ENCODE measurements at places on chromosomes 2 and 18.

DNA sequence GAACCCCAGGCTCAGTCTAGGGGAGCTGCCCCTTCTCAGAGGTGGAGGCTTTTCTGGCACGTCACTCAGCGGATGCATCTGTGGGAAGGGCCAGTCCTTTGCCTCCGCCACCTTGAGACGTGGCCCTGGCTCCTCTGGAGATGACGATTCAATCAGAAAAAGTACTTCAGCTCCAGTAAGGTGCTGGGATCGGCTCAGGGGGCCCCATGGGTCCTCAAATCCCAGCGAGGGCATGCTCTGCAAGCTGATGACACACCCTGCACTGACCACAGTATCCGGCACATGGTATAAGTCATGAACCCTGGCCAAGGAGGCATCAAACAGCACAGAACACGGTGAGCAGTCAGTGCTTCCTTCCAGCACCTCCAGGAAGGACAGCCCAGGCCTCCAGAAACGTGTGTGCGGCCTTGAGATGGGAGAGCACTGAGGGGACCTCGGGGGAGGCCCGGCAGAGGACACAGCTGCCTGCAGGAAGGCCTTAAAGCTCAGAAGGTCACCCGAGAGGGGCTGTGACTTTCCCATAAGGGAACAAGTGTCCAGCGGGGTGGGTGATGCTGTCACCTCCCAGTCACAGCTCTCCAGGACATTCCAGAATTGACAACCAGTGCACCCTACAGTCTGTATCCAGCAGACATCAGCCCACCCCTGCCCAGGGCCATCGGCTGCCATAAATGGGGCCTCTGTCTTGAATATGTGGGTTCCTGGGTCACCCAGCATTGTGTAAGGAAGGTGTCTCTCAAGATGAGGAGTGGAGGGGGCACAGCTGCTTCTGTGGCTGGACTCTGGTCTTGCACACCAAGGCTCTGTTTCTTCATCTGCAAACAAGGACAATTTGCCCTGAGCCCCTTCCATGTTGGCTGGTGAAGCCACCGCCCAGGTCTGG is 205.8 kb downstream of the NDUFA10 start:
- DNase-seq, result no peak

DNA sequence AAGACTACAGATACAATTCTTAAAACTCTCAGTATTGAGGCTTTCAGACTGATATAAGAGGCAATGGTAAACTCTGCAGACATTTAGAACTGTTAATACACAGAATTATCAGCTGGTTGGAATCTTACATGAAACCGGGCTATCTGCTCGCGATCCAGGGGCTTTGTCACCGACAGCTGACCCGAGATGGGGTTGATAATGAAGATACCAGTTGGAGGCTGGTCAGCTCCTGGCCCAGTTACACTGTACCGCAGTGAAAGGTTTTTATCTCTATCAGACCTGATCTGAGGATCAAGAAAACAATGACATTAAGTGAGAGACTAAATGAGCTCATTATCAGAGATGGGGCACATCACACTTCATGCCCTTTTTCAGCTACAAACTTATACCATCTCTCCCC is 167.3 kb downstream of the CDH2 start:
- no peak for DNase-seq

DNA sequence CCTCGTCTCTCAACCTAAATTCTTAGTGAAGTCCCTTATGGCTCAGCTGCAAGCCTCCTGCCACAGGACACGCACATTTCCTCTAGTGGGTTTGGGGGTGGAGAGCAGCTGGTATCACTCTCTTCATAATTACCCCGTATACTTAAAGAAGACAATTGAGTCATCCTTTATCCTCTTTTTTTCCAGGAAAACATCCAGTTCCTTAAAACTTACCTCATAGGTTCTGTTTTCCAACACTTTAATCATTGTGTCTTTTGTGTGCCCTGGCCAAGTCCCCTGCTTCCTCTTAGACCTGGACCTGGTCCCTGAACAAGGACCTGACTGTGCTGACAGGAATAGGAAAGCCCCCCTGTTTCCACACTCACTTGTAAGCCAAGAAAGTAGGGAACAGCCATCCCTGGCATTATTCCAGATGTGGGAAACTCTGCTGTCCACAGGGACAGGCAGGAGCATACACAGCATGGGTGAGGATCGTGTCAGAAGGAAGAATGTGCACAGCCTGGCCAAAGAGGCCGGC is 42.3 kb upstream of the MYO1B start:
- peak; percentile 53 for DNase-seq

DNA sequence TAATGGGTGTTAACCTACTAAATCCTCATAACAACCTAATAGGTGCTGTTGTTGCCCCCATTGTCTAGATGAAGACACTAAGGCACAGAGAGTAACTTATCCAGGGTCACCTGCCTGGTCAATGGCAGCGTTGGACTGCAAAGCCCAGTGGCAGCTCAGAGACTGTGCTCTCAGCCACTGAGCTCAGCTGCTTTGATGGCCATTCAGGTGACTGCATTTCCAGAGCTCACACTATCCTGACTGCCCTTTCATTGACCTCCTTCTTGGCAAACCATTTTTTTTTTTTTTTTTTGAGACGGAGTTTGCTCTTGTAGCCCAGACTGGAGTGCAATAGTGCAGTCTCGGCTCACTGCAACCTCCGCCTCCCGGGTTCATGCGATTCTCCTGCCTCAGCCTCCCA is 115.2 kb downstream of the MAPK4 start:
- no peak for DNase-seq

- DNase-seq, result no peak
Measured at GRCh38 chr2:190908532-190908931, 27.9 kb downstream of the GLS start.

- no peak for DNase-seq
Measured at GRCh38 chr2:72913486-72914205, 3.7 kb upstream of the EMX1 start.

DNA sequence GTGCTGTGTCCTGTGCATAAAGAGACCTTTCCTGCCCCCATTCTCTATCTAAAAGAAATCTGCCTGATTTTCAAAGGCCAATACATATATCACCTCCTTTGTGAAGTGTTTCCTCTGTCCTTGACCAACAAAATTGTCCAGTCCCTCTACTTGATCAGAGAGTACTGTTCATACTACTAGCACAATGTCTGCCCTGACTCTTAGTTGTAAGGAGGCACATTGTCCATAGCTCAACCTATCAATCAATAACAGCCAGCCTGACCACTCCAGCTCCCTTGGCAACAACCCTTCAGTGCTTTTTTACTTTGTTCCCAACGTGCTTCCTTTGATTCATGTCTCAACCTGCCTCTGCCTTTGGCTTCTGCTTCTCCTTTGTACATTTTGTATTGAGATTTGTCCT is 398.9 kb downstream of the TRIB2 start:
- DNase-seq, result no peak

DNA sequence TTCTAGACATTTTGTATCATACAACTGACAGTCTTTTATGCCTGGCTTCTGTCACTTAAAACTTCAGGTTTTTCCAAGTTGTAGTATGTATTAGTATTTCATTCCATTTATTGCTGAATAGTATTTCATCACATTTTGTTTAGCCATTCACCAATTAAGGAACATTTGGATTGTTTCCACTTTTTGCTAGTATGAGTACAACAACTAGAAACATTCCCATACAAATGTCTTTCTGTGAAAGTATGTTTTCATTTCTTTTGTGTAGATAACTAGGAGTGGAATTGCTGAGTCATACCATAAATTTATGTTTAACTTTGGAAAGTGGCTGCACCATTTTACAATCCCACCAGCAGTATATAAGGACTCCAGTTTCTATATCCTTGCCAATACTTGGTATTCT is 135.9 kb downstream of the ATAD2B start:
- peak; percentile 74 for DNase-seq

GRCh38 chr2:98932778-98933343 is 3.2 kb downstream of the CRACDL start:
- DNase-seq, result no peak

GRCh38 chr2:118264232-118264990 is 176.1 kb downstream of the INSIG2 start:
- DNase-seq, result no peak

GRCh38 chr2:240705204-240705791 is 13.6 kb downstream of the AQP12A start:
- DNase-seq, result no peak

DNA sequence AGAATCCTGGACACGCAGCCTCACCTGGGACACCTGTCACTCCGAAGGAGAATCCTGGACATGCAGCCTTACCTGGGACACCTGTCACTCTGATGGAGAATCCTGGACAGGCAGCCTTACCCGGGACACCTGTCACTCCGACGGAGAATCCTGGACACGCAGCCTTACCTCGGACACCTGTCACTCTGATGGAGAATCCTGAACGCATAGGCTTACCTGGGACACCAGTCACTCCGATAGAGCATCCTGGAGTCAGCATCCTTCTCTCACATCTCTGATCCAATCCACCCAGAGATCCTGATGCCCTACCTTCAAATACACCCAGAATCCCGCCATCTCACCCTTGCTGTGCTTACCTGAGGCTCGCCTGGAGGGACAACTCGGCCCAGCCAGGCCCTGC is 154.9 kb downstream of the NDUFA10 start:
- no peak for DNase-seq

DNA sequence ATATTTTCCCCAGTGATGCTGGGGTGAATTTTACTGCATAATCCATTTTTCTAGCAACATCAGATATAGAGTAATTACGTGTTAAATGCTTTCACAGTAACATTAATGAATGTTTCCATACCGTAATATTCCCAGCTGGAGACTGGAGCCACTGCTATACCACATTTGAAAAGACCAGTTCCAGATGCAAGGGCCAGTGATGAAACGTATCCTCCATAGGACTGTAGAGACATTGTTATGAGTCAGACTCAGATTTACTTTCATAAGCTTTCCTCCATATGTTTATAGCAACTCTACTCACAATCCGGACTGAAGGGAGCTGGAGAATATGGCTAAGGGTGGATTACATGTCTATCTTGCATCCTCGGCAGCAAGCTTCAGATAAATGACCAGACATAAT is 22.7 kb upstream of the GCG start:
- no peak for DNase-seq

GRCh38 chr2:138922973-138923563 is 142.9 kb upstream of the NXPH2 start:
- DNase-seq, result peak; percentile 1

DNA sequence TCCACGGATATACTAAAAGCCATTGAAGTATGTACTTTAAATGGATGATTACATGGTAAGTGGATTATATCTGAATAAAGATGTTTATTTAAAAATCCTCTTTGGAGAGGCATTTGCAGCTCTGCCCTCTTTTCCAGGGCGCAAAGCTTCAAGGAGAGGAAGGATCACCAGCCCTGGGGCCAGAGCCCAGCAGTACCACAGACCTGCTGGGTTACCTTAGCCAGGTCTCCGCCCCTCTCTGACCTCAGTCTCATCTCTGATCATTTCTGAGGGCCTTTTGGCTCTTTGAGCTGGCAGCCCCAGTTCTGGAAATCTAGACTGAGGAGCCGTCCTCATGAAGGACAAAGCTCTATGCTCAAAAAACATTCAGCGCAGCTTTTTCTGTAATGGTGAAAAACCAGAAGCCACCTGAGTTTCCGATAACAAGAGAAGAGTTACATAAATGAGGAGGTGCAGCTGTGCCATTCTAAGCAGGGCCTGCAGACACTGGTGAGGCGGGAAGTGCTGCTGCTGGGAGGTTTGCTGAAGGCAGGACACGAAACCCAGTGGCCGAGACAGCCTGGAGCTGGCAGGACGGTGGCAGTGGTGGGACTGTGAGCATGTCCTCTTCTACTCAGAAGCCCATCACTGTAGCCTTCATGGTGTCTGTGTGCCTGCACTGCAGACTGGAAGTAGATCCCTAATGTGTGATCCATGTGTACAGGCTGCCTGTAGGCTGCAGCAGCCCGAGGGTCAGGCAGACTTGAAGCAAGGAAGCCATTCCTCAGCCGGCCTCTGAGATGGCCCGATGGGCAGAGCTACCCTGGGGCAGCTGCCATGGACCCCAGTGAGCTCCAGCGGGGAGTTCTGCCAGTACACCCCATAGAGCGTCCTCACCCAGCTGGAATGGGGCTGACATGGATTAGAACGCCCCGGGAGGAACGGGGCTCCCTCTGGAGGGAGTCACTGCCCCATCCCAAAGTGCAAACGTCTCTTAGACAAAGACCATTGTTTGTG is 27.7 kb downstream of the ADRA2B start:
- DNase-seq, result no peak

GRCh38 chr2:85850451-85850850 is 38.3 kb downstream of the ST3GAL5 start:
- DNase-seq, result no peak

GRCh38 chr2:58520903-58521302 is 279.8 kb upstream of the FANCL start:
- no peak for DNase-seq

GRCh38 chr2:219722276-219722879 is 94.9 kb downstream of the SLC4A3 start:
- DNase-seq, result no peak

GRCh38 chr2:42769583-42770287 is 5.8 kb upstream of the OXER1 start:
- DNase-seq, result no peak

- DNase-seq, result peak; percentile 52
Measured at GRCh38 chr2:157894694-157895435, 18.7 kb upstream of the ACVR1 start.

- DNase-seq, result no peak
Measured at GRCh38 chr2:167271932-167272331, 383.7 kb downstream of the XIRP2 start.

- no peak for DNase-seq
Measured at GRCh38 chr18:74818516-74819175, 221.0 kb downstream of the ZNF407 start.

GRCh38 chr18:63181706-63182309 is 137.8 kb downstream of the BCL2 start:
- DNase-seq, result no peak

GRCh38 chr18:59729781-59730180 is 32.6 kb upstream of the CCBE1 start:
- DNase-seq, result no peak
